ENCODE measurements at places on chromosomes 6 and 20.

DNA sequence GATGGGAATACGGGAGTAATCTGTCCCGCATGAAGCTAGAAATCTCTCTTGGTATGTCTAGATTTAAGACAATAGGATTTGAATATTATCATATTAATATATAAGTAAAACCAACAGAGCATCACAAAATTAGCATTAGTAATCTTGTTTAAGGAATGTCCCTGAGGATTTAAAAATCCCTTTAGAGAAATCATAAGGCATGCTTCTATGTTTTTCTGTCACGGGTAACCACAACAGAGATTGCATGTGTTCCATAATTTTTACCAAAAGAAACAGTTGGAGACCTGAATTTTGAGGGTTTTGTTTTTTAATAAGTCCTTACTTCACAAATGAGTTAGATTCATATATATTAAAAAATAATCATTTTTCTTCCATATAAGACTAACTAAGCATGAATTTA is 146.8 kb downstream of the GJA1 start:
- DNase-seq: no peak

GRCh38 chr20:23200914-23201313 is 114.8 kb upstream of the CD93 start:
- no peak for DNase-seq

DNA sequence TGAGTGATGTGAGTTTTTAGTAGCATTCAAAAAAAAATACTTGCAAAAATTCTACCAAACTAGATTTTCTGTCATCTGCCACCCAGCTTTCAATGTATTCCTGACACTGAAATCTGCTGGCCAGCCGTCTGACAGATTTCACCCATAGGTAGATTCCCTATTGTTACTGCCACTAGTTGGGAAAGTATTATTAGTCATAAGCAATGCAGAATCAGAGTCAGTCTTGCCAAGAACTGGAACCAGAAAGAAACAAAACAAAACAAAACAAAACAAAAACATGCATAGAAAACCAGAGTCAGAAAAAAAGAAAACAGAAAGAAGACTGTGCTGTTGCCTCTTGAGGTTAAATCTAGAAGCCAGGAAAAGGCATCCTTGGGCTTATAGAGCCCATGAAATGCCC is 293.1 kb upstream of the KCNQ5 start:
- DNase-seq: no peak

- DNase-seq: no peak
These were observed 114.2 kb downstream of the LAMP5 start for GRCh38 chr20:9628589-9628988.

DNA sequence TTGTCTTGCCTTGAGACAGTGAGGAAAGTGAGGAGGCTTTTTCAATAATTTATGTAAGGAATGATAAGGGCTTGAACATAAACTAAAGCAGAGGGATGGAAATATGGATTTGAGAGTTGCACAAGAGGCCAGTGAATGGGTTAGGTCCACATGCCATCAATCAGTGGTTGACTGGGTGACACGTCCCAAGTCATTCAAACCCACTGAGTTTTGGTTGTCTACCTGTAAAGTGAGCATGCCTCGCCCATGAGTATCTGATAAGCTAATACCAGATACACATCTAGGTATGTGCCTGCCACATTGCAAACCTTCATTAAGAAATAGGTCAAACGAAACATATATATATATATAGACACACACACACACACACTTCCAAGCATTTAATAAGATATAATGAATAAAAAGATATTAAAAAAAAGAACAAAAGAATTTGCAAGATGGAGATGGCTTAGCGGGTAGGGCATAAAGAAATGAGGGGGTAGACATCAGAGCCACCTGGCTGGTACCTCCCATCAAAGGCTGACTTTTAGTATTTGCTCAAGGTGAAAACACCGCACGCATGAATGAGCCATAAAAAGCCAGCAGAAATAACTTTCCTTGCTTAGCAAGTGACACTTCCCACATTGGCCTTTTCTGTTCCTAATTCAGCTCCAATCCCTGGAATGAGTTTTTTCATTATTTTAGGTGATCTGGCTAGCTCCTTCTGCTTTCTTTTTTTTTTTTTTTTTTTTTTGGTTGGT is 109.1 kb upstream of the GGTLC1 start:
- DNase-seq: no peak

DNA sequence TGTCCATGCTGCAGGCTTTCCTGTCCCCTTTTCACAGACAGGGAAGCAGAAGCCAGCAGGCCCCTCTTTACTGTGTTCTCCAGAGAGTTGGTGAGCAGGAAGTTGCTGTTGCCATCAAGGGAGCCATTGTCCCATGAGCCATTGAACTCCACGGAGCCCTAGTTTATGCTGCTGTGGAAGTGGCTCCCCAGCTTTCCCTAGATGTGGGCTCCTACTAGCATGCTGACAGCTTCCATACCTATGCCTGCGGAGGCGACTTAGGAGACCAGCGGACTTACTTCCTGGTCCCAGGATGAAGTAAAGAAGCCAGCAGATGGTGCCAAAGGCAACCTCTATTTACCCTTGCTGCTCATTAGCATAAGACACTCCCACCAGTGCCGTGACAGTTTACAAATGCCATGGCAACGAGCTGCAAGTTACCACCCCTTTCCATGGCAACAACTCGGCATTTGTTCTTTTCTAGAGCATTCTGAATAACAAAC is 30.8 kb upstream of the FKBP1A start:
- DNase-seq: peak; percentile 68

DNA sequence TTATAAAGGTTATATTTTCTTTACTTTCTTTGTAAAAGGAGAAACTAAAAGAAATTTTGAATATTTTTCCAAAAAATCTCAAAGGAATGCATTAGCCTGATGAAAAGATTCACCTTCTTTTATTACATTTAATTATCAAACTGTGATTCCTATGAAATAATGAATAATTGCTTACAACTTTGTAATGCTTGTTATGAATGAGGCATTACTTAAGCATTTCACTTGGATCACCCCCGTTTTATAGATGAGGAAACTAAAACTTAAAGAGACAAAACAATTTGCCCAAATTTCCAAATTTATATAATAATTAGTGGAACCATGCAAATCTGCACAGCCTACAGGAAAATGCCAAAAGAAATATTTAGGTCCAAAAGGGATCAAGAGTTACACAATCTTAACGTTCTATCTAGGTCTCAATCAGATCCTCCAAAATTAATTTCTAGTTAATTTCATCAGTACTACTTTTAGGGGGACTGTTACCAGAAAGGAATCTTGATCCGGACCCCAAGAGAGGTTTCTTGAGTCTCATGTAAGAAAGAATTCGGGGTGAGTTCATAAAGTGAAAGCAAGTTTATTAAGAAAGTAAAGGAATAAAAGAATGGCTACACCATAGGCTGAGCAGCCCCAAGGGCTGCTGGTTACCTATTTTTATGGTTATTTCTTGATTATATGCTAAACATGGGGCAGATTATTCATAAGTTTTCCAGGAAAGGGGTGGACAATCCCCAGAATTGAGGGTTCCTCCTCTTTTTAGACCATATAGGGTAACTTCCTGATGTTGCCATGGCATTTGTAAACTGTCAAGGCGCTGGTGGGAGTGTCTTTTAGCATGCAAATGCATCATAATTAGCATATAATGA is 288.0 kb downstream of the ADGB start:
- DNase-seq: no peak

- no peak for DNase-seq
These were observed 36.7 kb downstream of the KIF6 start for GRCh38 chr6:39688494-39688893.
